ENCODE measurements at places on chromosomes 7 and 10. TPM values are rescaled to one million over a fixed set of nuclear protein-coding genes. Genes with fewer than 3 reads are reported as not detected.
A peak's percentile ranks its signal among the peaks of the same experiment; 100 is the strongest.

The ITPRID1 gene
- polyA plus RNA-seq, result 0.71 TPM

- no peak for DNase-seq
Measured at GRCh38 chr7:116176226-116176625, 34.1 kb upstream of the TES start.

The PPP1R9A gene
- 11.7 TPM for polyA plus RNA-seq

- peak; percentile 49 for DNase-seq
Measured at GRCh38 chr10:114541081-114541796, 116.8 kb downstream of the ABLIM1 start.

The CYP2C9 gene
- polyA plus RNA-seq, result 39.3 TPM

The MEOX2 gene
- polyA plus RNA-seq, result 1.00 TPM

DNA sequence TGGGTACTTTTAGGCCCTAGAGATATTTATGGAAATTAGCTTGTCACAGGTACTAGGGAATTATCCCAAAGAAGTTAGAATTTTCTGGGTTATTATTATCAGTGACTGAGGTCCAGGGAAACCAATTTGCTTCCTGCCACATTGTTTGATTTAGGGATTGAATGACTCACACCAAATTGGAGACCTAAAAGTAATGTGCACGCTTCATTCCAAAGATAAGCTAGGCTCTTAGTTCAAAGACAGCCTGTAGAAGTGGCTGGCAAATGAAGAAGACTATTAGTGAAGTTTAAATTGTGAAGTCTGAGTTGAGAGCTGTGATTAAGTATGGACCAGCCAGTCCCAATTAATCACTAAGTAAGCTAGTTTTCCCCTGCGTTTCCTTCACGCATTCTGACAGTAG is 188.1 kb upstream of the MYO3A start:
- DNase-seq, result no peak

The OR2A5 gene
- polyA plus RNA-seq, result 0.10 TPM

The SLC39A12 gene
- polyA plus RNA-seq, result not detected

DNA sequence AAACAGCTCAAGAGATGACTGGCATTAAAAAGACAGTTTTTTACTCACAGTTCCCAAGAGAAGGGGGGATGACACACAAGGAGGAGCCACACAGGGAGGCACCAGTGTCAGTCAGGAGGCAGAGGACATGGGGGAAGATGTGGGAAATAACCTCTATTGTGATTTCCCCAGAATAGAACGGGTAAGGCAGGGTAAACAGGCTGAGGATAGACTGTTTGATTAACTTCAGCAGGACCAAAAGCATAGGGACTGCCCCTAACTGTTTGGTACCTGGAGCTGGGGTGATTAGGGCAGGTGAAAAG is 60.7 kb downstream of the RAPGEF5 start:
- no peak for DNase-seq

The PCDH15 gene
- polyA plus RNA-seq, result 1.7 TPM

Measured in hepatocyte (in vitro differentiated cells).